ENCODE measurements at places on chromosomes 2 and 18.

DNA sequence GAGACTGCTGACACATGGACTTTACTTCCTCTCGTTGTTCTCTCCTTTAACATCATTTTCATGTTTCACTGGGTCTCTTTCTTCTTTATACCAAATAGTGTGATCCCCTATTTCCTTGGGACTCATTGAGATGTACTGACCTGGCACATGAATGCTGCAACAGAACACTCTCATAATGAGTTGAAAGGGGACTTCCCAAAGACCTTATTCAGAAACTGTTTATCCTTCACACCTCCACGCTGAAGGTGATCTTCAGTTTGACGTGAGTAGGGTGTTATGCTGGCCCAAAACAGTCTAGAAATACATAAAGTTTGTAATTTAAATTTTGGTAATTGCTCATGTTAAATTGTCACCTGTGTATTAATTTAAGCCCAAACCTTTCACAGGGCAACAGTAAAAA lies 1096.8 kb upstream of the GYPC start:
- no peak for DNase-seq

DNA sequence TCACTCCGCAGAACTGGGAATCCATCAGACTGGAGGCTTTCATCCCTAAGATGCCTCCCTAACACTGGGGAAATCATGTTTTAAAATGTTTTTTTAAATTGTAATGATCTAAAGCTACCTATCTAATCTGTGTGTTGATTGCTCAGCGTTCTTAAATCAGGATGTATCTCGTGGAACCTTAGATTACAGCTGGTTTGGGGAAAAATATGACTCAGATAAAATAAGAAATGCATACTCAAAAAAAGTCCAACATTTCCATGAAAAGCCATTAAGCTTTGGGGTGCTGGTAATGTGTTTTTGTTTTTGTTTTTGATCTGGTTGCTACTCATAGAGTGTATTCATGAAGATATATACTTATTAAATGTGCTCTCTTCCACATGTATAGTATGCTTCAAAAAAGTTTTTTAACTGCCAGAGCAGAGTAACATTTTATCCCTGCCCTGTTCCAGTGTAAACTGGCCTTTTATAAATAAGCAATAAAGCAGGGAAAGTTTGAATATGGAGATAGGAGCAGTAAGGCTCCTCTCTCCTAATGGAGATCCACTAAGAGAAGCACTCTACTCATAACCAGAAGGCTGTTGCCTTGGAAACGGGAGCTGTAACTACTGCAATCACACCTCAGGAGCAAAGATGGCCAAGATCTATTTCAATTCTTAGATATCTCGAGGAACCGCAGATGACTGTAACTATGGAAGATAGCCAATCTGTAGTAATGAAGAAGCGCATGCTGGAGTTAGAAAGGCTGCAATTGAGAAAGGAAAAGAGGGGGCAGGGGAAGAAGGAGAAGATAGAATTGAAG lies 41.6 kb downstream of the ANKRD44 start:
- no peak for DNase-seq

GRCh38 chr2:215751911-215752272 lies 261.5 kb downstream of the MREG start:
- no peak for DNase-seq

GRCh38 chr2:35294636-35295263 lies 1060.8 kb upstream of the CRIM1 start:
- DNase-seq, result no peak

DNA sequence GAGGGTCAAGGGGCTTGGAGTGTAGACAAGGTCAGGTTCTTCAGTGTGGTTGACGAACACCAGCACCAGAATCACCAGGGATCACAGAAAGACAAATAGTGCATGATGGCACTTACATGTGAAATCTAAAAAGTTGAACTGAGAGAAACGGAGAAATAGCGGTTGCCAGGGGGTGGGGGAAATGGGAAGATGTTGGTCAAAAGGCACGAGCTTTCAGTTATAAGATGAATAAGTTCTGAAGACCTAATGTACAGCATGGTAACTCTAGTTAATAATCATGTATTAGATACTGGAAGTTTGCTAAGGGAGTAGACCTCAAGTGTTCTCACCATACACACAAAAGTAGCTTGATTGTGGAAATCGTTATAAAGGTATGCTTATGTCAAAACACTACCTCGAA lies 43.7 kb upstream of the DARS1 start:
- no peak for DNase-seq

DNA sequence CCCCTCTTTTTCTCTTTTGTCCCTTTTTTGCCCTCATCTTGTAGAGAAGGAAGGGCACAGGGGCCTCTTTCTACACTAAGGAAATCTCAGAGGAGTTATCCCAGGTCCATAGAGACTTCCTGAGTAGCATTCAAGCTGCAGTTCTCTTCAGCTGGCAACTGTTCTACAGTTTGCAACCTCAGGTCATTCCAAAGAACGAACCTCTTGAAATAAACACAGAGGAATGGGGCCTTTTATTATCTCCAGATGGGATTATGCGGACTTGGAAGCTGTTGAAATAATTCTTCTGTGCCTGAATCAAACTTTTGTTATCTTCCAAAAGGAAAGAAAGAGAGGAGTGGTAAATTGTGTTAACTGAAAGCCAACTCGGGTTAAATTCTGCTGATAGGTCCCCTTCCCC lies 31.0 kb upstream of the NFE2L2 start:
- no peak for DNase-seq

GRCh38 chr2:9914384-9915065 lies 37.0 kb upstream of the GRHL1 start:
- DNase-seq, result no peak

- DNase-seq, result no peak
These were observed 225.3 kb upstream of the AGAP1 start for GRCh38 chr2:235268535-235268934.

DNA sequence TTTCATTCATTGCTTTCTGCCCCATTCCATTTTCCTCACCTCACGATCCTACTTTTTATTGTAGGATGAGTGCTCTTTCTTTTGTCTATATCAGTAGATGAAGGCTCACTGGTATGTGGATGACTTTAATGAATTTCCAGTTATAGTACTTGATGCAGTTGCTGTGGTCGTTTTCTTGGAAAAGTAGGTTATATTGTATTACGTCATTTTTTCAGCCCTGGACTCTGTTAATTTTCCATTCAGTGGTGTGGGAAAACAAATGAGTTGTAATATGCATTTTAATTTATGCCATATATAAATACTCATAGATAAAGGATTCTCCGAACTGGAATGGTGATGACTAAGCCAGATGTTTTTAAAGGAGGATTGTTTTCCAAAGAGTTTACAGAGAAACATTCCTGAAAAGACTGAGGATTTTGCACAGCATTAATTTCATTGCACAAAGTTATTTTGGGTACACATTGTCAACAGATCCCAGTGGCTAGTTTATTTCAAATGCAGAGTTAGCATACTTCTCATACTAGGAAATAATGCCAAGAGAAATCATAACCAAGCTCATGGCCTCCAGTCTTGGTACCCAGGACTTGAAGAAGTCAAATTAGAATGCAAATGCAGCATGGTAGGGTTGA lies 189.7 kb downstream of the PAX3 start:
- no peak for DNase-seq

DNA sequence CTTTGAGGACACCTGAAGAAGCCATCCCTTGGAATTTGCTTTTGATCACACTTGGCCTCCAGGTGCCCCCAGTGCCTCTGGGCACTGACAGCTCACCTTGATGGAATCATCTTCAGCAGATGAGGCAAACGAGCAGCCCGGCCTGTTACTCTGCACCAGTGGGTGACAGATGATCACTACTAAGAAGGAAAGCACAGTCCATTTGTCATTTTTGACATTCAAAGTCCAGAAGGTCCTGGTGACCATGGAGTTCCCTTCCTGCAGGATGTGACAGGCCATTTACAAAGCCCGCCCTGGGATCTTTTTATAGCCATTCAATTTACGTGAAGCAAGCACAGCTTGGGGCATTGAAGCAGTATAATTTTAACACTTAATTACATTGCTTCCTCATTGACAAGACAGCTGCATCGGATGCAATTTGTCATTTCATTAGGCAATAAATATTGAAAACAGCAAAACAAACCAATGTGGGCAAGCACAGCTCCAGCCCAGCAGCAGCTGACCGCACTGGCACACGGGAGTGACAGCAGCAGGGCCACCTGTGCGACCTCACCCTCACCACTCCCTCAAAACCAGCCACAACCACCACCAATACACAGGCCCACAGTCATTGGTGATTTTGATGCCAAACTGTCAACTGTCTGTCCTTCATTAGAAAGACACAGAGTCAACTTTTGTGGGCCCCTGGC lies 76.0 kb upstream of the SLC66A3 start:
- no peak for DNase-seq

DNA sequence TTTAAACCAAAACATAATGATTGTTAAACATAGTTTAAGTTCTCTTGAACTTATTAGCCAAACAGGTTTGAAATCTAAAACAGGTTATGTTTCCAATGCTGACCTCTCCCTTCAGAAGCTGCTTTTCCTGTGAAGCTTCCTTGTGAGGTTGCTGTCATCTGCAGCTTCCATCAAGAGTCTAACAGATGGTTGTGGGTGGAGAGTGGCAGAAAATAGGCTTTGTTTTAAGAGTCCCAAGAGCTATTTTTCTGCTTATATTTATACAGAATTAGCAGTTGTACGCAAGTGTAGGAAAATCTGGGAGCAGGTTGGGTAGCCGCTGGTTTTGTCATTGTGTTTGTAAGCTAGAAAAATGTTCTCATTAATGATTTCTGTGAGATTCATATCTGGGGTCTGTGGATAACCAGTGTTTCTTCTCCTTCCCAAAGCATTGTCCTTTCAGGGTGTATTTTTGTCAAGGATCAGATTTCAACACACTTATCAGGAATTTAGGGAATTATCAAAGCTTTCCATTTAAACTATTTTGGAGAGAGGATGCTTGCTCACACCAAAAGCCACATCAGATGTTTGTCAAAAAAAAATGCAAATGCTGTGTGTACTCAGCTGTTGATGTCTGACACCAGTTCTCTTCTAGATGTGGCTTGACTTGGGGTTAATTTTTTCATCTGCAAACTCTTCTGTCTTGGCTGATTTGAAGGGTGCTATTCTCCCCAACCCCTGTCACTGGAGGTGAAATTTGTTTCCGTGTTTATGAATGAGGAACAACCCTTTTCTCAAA lies 78.1 kb upstream of the KIF5C start:
- DNase-seq, result no peak

DNA sequence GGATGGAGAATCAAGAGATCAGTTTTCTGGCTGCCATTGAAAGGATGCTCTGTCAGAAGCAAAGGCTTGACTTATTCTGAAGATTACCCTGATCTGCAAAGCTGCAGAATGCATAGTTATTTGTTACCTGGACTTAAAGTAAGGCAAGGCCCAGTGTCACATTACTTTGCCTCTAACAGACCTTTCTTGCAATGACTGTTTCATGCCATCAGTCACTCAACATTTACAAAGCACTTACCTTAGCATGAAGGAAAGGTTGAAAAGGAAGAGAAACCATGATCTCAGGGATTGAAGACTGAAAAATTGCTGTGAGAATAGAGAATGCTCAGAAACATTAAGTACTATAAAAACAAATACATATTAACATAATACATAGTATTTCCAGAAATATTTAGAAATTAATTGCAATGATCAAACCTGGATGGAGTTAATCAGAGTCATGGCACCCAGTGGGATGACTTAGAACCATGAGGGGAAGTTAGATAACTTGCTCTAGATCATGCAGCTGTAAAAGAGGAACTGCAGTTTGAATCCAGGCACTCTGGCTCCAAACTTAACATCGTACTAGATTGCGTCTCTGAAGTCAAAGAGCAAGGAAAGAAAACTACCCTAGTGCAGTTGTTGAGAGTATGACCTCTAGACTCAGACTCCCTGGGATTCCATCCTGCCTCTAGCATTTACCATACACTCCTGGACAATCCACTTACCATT lies 26.5 kb upstream of the FAM117B start:
- DNase-seq, result no peak

GRCh38 chr2:26809876-26810577 lies 24.2 kb downstream of the CENPA start:
- no peak for DNase-seq

DNA sequence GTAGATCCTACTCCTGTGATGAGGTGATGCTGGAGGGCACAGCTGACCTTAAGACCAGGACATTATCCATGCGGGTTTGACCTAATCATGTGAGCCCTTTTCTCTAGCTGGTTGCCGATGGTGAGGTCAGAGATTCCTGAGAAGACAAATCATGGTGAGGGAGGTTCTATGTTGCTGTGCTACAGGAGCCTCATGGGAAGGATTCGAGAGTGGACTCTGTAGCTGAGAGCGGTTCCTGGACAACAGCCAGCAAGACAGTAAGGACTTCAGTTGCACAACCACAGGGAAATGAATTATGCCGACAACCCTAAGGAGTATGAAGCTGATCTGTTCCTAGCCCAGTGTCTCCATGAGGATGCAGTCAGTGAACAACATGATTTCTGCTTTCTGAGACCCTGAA lies 80.4 kb downstream of the EPB41L3 start:
- DNase-seq, result no peak

- no peak for DNase-seq
These were observed 70.3 kb downstream of the ANTXR1 start for GRCh38 chr2:69083235-69083748.

GRCh38 chr2:233638836-233639235 lies 2.6 kb downstream of the UGT1A10 start:
- DNase-seq, result no peak

GRCh38 chr2:42047488-42048298 lies at the start of gene PKDCC:
Gene PKDCC, plus strand, starts transcription at chr2:42048021. Its CDS starts 179 bp downstream, at chr2:42048200.
- DNase-seq, result no peak
